ENCODE measurements at places on chromosomes 16 and 17.
A peak's percentile ranks its signal among the peaks of the same experiment; 100 is the strongest.

GRCh38 chr17:75633486-75634375 lies 497 bp downstream of the SMIM5 start:
- peak; percentile 85 for DNase-seq

DNA sequence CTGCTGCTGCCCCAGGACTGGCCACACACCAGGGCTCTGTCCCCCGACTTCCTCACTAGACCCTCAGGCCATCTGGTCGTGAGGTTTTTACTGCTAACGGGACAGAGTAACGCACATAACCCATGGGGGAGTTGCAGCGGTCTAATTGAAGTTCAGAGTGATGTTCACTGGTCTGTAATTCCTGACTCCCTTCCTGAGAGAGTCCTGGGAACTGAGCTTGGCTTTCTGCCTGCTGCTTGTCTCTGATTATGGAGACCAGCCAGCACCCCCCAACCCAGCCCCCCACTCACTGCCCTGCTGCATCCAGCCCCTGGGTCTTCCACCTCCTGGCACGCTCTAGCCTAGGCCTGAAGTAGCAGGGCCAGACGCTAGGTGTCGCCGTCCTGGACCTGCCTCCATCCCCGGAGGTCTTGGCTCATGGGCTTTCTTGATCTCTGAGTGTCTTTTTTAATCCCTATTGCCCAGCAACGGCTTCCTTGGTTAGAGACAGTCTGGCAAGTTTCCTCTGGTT lies 192.9 kb downstream of the CCDC182 start:
- DNase-seq: peak; percentile 33

- no peak for DNase-seq
Observed at GRCh38 chr16:89375686-89376085, 114.7 kb downstream of the ANKRD11 start.

- no peak for DNase-seq
Observed at GRCh38 chr16:55149622-55150021, 174.4 kb upstream of the IRX6 start.

- DNase-seq: peak; percentile 38
Observed at GRCh38 chr17:27596096-27596495, 34.9 kb upstream of the LGALS9 start.

- no peak for DNase-seq
Observed at GRCh38 chr17:31096106-31096436, 1.3 kb downstream of the NF1 start.

GRCh38 chr16:57997176-57997527 lies 3.3 kb downstream of the ZNF319 start:
- no peak for DNase-seq

DNA sequence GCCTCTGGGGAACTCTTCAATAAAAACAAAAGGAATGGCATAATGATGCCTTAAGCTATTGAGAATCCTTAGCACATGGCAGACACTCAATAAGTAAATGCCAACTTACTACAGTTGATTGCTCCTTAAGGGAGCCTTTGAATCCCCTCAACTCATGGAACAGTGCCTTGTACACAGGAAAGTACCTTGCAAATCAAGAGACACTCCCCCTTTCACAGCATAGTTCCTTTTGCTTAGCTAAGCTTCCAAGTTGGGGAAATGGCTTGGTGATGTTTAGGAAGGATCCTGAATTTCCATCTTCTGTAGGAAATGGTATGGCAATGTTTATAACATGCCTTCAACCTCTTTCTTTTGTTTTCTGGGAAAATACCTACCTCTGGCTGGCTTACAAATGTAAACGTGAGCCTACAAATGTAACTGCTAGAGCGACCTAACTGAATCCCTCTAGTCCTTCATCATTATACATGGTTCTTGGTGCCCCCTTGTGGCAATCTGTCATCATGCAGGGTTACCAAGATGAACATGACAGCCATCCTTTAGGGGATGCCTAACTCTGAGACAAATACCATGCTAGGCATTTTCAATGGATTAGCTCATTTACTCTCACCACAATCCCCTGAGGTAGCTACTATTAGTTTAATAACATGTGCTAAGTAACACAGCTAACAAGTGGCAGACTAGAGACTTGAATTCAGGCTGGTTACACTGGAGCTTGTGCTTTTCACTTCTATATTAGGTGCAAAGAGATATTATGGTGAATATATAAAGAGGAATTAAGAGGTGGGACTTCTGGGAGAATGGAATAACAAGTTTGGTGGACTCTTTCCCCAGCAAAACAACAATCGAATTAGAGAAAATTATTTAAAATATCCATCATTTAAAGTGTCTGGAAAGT lies 65.0 kb downstream of the MMD start:
- peak; percentile 55 for DNase-seq

DNA sequence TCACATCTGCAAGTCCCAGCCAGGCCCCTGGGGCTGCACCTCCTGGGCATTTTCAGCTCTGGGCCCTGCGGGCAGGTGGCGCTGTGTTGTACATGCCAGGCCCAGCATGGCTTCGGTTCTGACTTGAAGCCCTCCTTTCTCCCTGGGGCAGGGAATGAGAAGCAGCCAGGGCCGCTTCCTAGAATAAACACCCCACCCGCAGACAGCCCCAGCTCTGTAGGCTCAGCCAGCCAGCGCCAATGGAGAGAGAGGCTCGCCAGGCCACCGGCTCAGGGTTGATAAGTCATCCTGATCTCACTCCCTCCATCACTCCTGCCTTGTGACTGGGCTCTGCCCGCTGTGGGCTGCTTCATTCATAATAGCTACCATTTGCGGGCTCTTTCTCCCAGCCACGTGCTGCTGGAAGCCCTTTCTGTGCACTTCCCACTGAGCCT lies 6.0 kb upstream of the GLIS2 start:
- DNase-seq: peak; percentile 46

DNA sequence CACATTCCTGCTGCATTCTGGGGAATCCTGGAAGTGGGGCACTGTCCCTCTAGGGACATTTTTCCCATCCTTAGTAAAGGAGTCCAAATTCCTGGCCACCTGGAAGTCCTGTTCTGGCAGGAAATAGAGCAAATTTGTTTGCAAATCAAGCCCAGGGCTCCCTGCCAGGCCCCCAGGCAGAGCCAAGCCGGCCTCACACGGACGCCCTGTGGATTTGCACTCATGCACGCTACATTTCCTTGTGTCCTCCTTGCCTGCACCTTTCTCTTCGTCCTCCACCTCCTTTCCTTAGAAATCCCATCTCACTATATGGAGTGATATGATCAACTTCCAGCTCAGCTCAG lies 7.0 kb upstream of the CALB2 start:
- peak; percentile 7 for DNase-seq

GRCh38 chr16:782766-783403 lies 5.3 kb downstream of the RPUSD1 start:
- DNase-seq: no peak

DNA sequence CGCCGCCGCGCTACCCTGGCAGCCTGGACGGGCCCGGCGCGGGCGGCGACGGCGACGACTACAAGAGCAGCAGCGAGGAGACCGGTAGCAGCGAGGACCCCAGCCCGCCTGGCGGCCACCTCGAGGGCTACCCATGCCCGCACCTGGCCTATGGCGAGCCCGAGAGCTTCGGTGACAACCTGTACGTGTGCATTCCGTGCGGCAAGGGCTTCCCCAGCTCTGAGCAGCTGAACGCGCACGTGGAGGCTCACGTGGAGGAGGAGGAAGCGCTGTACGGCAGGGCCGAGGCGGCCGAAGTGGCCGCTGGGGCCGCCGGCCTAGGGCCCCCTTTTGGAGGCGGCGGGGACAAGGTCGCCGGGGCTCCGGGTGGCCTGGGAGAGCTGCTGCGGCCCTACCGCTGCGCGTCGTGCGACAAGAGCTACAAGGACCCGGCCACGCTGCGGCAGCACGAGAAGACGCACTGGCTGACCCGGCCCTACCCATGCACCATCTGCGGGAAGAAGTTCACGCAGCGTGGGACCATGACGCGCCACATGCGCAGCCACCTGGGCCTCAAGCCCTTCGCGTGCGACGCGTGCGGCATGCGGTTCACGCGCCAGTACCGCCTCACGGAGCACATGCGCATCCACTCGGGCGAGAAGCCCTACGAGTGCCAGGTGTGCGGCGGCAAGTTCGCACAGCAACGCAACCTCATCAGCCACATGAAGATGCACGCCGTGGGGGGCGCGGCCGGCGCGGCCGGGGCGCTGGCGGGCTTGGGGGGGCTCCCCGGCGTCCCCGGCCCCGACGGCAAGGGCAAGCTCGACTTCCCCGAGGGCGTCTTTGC lies 3.1 kb downstream of the HIC1 start:
- no peak for DNase-seq

DNA sequence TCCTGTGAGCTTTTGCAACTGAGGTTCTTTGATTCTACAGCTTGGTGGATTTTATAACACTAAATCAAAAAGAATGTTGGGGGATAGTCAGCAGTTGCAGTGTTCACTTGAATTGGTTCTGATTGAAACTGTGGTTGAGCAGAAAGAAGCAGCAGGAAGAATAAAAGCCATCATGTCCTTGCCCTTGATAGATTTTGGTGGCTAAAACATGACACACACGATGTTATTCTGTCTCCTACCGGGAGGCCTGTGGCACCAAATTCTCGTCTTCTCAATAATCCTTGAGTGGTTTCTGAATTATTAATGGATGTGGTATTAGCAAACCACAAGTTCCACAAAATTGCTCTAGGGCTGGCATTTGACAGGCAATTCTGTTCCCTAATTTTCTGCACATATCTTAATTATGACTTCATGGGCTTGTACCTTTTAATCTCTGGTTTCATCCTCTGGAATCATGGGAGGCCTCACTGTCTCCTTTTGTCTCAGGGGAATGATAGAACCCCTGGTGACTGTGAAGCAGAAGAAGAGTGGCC lies 338.2 kb downstream of the SNX29 start:
- peak; percentile 25 for DNase-seq

GRCh38 chr16:84541999-84542817 lies 37.7 kb upstream of the MEAK7 start:
- DNase-seq: no peak

DNA sequence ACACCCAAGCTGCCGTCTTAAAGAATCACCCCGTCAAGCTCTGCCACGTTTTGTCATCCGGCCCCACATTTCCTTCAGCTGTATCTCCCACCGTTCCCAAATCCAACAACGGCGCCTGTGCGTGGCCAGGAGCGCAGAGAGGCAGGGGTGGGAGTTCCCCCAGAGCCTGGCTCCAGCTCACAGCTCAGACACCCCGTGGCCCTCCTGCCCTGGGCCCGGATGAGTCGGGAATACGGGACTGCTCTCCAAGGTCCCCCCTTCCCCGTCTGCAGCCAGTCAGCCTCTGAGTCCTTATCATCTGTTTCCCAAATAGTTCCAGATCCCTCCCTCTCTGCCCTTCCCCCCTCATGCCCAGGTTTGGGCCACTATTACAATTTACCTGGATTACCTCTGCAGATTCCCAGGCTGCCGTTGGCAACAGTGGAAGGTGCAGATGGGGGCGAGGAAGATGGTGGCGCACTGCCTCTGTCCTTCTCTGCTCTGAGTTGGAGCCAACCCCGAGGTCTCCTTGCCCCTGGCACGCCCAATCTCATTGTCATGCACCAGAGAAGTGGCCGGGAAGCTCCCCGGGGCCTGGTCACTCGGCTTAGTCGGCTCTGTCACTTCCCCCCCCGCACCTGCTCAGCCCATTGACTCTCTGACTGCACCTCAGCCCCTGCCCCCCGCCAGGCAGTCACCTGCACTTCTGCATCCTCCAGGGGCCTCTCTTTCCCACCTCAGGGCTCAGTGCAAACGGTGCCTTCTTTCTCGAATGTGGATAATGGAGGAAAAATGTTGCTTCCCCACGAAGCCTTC lies 18.3 kb upstream of the RPTOR start:
- no peak for DNase-seq

- DNase-seq: no peak
Observed at GRCh38 chr17:28443901-28444638, 29.4 kb upstream of the SLC13A2 start.

DNA sequence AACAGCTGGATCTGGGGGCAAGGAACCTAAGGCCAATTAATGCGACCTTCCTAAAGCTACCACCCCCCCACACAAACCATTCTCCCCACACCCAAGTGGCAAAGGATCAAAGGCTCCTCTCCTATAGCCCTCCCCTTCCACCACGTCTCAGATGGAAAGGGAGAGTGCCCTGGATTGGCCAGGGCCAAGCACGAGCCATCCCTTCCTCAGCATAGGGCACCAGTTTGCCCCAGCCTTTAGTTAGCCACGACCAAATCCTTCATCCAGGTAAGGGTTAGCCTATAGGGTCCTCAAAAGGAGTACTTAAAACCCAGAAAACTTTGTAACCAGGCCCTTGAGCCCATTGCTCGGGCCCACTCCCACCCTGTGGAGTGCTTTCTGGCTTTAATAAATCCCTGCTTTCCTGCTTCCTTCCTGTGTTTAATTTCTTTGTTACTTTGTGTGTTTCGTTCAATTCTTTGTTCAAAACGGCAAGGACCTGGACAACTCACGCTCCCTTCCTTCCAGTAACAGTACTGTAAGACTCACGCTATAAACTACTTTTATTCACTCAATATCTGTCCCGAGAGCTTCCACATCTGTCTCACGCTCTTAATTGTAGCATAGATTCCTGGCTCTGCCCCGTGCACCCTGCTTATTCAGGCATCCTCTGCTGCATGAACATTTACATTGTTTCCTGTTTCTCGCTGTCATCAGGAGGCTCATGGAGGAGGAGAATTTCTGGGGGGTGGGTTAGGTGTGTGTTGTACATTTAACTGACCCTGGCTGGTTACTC lies 62.3 kb downstream of the TNFRSF13B start:
- peak; percentile 10 for DNase-seq

- DNase-seq: no peak
Observed at GRCh38 chr16:16996827-16997226, 473.9 kb downstream of the XYLT1 start.

GRCh38 chr16:52546291-52547003 lies 496 bp downstream of the TOX3 start:
- no peak for DNase-seq

- peak; percentile 84 for DNase-seq
Observed at GRCh38 chr16:65069065-65069464, 52.8 kb downstream of the CDH11 start.

DNA sequence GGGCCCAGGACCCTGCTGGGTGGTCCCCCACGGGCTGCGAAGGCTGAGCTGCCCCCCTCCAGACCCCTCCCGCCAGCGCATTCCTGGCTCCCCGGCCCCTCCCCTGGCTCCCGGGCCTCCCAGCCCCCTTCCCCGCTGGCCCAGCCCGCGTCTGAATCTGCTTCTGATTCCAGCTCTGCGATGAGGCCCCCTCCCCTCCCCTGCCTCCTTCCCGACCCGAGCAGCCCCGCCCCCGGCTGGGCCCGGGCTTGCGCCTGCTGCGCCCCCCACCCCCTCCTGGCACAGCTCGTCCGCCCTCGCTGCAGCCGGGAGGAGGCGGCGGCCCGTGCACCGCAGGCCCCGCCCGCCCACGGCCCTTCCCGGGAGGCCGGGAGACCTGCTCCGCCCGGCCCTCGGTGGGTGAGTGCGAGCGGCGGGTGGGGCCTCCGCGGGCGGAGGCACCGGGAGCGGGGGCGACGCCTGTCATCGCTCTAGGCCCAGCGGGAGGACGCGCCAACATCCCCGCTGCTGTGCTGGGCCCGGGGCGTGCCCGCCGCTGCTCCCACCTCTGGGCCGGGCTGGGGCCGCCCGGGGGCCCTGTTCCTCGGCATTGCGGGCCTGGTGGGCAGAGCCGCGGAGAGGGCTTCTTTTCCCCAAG lies at the start of gene NTN3:
Gene NTN3 (plus strand): TSS at position 282 of the 637 bp plus-strand sequence. CDS start 405 bp downstream, outside the sequence.
- peak; percentile 33 for DNase-seq

- DNase-seq: no peak
Observed at GRCh38 chr17:78512976-78513375, 64.2 kb downstream of the DNAH17 start.

GRCh38 chr16:78538919-78539318 lies 439.5 kb downstream of the WWOX start:
- DNase-seq: no peak

- peak; percentile 36 for DNase-seq
Observed at GRCh38 chr16:4098501-4098900, 17.7 kb downstream of the ADCY9 start.

- DNase-seq: no peak
Observed at GRCh38 chr17:58391302-58391984, 25.9 kb downstream of the RNF43 start.
